ENCODE measurements at places on chromosomes 4 and X.

GRCh38 chr4:72641611-72642010, 72.6 kb upstream of the ADAMTS3 start:
- no peak for DNase-seq

DNA sequence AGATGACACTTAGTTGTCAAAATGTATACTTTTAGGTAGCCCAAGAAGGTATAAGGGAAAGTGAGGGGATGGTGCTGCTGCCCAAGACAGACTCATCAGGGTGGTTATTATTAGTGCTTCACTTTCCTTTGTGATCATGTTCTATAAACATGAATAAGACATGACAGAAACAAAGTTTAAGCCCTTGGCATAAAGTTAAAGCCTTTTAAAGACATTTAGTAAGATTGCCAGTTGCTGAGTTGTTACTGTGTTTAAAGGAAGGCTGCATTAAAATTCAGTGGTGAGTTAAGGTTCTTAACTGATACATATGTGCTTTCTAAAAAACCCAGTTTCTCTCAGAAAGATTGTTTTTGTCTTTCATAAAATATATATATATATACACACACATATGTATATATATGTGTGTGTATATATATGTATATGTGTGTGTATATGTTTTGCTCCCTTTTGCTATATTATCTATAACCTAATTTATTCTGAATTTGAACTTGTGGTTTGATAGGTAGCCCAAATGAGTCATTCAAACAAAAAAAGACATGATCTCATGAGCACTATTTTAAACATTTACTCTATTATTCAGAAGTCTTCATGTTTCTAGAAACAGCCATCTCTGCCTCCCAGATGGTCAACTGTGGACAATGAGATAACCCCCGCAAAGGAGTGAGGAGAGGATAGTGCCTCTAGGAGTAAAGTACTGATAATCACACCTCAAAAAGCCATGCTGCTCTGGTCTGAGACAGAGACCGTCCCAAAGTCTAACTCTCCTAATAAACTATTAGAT, 98.1 kb upstream of the OTUD4 start:
- no peak for DNase-seq

- no peak for DNase-seq
These were observed 12.2 kb downstream of the DOCK11 start for GRCh38 chrX:118507766-118508165.

- DNase-seq = no peak
These were observed 12.5 kb upstream of the LCORL start for GRCh38 chr4:18034099-18034498.

GRCh38 chrX:153517423-153517822, at the start of gene ATP2B3:
TSS of gene ATP2B3 (plus strand) at chrX:153517642. CDS start at chrX:153536248, 18,606 bp downstream.
- peak; percentile 69 for DNase-seq

- no peak for DNase-seq
These were observed 7.9 kb downstream of the KDR start for GRCh38 chr4:55117511-55117910.

- DNase-seq = no peak
These were observed 9.9 kb downstream of the ABCG2 start for GRCh38 chr4:88148560-88148959.

DNA sequence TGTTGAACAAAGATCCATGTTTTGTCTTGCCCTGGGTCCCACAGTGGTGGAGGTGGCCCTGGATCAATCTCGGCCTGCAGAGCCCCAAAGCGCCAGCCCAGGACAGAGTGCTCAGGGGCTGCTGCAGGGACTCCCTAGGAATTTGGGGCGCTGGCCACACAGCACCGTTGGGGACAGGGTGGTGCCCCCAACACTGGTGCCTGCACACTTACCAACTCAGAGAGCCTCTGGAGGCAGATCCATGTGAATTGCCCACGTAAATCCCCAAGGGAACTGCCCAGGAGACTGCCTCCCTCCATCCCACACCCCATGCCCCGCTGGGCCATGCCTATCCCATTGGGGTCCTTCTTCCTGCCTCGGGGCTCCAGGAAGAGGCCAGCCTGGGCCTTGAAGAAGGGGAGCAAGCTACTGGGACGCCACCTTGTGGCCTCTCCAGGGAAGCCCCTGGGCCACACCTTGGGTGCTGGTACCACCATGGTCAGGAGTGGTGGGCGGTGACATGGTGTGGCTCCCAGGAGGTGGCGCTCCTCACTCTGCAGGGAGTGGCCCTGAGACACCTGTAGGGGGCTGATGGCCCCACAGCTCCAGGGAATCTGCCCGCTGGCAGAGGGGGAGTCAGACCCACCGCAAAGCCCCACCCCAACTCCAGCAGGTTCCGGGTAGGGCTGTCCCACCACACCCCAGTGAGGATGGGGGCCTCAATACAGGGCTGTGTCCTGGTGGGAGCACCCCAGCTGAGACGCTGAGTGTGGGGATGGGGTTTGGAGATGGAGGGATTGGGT, 22.8 kb downstream of the CFAP99 start:
- DNase-seq = peak; percentile 97

DNA sequence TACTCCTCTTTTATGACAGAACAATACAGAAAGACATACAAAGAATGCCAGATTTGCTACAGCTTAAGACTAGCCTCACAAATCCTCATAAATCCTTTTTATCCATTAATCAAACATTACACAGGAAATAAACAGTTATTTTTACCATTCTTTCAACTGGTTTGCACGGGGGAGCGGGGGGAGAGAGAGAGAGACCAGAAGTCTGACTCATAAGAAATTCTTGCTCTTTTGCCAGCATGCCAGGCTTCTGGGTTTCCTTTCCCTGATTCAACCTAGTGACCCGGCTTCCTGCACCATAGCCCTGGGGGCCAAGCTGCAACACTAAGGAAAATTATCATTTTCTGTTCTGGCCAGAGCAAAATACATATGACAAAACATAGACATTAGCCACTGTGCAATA, 6.8 kb upstream of the RRAGB start:
- no peak for DNase-seq

DNA sequence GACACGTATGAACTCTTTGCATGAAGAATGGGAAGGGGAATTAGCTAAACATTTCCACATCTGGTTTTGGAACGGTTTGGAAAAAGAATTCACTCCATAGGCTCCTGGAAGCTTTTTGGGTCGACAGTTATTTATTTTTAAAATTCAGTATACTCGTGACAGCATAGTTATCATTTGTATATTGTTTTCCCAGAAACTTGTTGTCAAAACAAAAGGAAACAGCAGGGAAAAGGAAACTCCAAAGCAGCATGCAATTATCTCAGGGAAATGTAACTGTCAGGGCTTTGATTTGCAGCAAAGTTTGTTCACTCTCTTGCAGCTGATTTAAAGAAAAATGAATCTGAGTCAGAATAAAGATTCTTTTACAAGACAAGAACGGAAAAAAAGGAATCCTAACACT, 86.5 kb downstream of the PLAC1 start:
- no peak for DNase-seq

DNA sequence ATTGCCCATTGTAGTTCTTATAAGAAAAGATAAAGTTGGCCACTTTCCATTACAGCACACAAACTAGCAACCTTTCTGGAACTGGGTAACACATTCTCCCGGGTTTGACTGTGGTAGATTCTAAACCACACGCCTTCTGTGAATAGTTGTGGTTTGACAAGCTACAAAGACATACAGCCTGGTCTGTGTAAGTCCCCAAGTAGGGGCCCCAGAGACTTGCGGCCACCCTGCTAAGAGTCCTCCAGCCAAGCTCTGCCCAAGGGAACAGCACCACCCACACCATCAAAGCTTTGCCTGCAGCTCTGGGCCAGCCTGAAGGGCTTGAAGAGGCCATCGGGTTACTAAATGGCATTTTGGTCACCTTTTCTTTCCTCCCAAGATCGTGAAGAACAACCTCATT, 203.4 kb downstream of the MAML3 start:
- no peak for DNase-seq

DNA sequence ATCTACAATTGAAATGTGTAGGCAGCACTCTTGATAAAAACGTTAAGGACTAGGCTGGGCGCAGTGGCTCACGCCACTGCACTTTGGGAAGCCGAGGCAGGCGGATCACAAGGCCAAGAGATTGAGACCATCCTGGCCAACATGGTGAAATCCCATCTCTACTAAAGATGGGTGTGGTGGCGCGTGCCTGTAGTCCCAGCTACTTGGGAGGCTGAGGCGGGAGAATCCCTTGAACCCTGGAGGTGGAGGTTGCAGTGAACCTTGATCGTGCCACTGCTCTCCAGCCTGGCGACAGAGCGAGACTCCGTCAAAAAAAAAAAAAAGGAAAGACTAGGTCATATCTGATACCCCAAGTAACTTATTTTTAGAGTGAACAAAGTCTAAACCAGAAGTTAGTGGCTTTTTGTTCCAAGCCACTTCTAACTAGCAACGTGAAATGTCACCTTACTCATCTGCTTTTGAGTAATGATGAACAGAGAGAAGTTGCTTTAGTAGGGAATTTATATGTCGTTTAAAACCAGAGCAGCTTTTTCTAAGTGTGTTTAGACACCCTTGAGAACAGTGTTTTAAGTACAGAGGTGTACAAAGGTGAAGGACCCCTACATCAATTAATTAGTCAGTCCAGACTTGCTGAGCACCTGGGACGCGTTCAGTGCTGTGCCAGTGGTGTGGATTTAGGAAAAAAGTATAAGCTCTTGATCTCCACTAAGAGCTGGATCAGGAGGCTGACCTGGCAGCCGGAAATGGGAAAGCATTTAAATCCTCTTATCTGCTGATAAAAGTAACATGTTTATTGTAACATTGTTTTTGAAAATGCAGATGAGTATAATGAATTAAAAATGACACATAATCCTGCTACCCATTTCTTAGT, 23.5 kb downstream of the SPRY1 start:
- peak; percentile 80 for DNase-seq

GRCh38 chr4:13918991-13919441, 291.5 kb upstream of the BOD1L1 start:
- DNase-seq = no peak

GRCh38 chr4:74794382-74795010, at the start of gene BTC:
TSS of gene BTC (minus strand) at chr4:74794523. CDS start at chr4:74794325, 198 bp downstream.
- DNase-seq = peak; percentile 73

- DNase-seq = no peak
These were observed 759.0 kb upstream of the EPHA5 start for GRCh38 chr4:66429276-66429675.

- no peak for DNase-seq
These were observed 150.1 kb upstream of the NUDT10 start for GRCh38 chrX:51182545-51182944.

- peak; percentile 66 for DNase-seq
These were observed at the start of gene PRKX for GRCh38 chrX:3713225-3713936. TSS of gene PRKX (minus strand) at chrX:3713649. CDS start at chrX:3713253, 396 bp downstream.

- DNase-seq = no peak
These were observed 7.5 kb upstream of the GUCY1A1 start for GRCh38 chr4:155659176-155659575.

DNA sequence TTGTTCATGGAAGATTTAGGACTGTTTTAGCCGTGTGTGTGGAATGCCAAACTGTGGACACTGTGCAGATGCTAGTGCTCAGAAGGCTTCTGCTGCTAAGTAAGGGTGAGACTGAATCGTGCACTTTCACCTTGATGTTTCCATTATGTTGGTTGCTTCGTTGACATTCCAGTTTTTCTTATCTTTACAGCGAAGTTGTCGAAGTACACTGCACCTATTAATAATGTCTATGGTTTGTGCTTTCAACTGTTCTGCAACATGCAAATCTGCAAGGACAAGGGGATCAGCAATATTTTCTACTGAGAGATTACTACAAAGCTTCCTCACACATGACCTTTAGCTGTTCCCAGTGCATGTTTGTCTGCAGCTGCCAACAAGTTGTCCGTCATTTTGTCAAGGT, 67.7 kb downstream of the UGT2A3 start:
- no peak for DNase-seq

DNA sequence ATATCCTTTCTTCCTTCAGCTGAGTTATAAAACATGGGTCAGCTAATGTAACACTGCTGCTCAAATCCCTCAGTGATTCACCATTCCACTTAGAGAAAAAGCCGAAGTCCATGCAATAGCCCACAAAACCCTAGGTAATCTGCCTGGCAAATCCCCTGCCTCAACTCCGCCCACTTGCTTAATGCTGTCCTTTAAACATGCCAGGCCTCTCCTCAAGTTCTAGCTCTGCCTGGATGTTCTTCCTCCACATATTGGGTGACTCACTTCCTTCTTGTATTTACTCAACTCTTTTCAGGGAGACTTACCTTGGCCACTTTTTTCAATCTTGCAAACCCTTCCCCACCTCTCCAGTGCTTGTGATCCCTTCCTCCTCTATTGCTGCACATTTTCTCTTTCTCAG, 89.8 kb downstream of the EMCN start:
- peak; percentile 49 for DNase-seq

- no peak for DNase-seq
These were observed 891.8 kb upstream of the NDST4 start for GRCh38 chr4:116005037-116005805.

DNA sequence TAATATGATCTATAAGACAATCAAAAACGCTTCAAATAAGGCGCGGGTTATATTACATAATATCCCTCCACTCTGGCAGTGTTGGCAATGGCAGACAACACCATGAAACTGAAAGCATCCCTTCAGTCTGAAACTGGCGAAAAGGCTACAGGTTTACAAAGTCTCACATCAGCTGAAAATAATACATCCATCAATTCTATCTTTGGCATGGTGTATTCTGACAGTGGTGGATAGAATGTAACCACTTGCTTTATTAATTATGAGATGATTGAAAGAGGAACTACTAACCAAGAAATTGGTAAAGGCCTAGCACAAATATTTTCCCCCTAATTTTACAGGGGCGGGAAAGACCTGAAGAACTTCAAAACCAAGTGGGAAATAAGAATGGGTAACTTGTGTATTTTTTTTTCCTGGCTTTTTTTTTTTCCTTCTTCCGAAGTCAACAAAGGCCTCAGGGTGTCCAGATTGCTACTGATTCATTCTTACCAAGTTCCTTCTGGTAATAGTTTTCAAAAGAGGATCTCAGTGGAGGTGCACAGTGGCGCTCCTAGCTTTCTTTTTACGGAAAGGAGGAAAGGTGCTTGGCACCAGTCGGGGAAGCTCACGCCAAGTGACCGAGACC, 728 bp downstream of the UBA6 start:
- no peak for DNase-seq

GRCh38 chr4:4672402-4672801, 130.6 kb upstream of the STX18 start:
- DNase-seq = no peak

DNA sequence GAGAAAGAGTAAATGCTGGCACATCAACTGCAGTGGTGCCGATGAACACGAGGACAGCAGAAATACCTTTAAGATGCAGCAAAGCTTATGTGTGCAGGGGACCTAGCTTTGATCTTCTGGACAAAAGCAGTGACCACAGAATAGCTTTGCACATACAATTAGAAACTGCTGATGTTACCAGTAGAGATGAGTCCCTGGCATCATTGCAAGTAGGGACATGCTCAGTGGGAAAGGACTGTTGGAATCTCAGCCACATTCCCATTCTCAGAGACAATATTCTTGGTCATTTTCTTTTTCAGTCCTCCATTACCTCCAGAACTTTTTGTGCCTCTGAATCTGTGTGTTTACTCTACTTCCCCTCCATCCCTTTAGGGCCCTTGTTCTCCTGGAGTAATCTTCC, 16.9 kb upstream of the PDLIM3 start:
- DNase-seq = no peak
